ENCODE measurements at places on chromosomes 7 and 10. TPM values are rescaled to one million over a fixed set of nuclear protein-coding genes. Genes with fewer than 3 reads are reported as not detected.

DNA sequence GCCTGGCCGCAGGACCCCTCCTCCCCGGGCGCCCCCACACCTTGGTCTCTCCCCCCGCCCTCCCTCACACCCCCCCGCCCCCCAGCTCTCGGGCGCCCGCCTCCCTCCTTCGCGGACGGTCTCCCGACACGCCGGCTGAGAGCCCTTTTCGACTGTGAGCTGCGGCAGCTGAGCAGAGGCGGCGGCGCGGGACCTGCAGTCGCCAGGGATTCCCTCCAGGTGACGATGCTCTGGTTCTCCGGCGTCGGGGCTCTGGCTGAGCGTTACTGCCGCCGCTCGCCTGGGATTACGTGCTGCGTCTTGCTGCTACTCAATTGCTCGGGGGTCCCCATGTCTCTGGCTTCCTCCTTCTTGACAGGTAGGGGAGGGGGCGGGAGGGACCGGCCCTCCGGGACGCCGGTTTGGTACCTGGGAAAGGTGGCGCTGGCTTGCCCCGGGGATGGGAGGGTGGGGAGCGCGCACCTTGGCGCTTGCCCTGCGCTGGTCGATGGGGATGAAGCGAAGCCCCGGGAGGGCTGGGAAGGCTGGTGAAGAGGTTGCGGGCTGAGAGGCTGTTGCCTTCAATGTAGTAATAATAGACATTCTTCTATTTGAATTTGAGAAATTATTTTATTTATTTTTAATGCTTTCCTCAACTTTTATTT is at the start of gene BMPER:
Gene BMPER, plus strand, starts transcription at position 151 of the 644 bp plus-strand sequence. Its CDS starts 75 bp downstream, at position 226.
- DNase-seq: peak; percentile 52

Gene PIK3AP1
- polyA plus RNA-seq: 1.3 TPM

Gene PTPRZ1
- polyA plus RNA-seq: 0.36 TPM

DNA sequence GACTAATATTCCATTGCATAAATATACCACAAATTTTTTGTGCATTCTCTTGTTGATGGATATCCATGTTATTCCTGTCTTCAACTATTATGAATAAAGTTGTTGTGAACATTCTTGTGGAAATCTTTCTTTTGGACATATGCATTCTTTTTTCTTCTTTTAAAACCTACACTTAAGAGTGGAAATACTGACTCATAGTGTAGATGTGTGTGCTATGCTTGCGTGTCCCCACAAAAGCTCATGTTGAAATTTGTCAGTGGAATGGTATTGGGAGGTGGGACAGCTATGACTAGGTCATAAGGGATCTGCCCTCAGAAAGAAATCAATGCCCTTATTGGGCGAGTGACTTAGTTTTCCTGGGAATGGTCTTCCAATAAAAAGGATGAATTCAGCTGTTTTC is 203.6 kb upstream of the PRSS58 start:
- no peak for DNase-seq

DNA sequence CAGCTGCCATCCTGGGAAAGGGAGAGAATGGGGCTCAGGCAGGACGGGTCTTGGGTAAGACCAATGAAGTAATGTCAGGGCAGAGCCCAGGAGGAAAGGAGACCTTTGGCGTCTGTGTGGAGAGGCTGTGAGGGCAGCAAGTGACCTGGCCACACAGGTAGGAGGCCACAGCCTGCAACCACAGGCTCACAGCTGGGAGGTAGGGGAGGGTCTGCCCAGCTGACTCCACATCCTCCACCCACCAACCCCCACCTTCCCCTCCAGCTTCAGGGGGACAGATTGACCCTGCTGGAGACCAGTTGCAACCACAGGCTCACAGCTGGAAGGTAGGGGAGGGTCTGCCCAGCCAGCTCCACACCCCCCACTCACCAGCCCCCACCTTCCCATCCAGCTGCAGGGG is 262.2 kb upstream of the TCERG1L start:
- DNase-seq: no peak

- no peak for DNase-seq
Observed at GRCh38 chr7:90843472-90843871, 247.4 kb downstream of the CDK14 start.

GRCh38 chr7:29926741-29927140 is 62.9 kb downstream of the SCRN1 start:
- no peak for DNase-seq

Measured in heart left ventricle (tissue), 16 donors.